ENCODE measurements at places on chromosomes 3 and 15.

- H3K4me1 ChIP-seq: no peaks in the 10 kb centered on the region
- H3K27ac ChIP-seq: no peak overlapping the region
- H3K27me3 ChIP-seq: no peaks in the 10 kb centered on the region
- no peak for DNase-seq
- H3K36me3 ChIP-seq: no peaks in the 10 kb centered on the region
- no peak overlapping the region for H3K4me3 ChIP-seq
These were observed 387.0 kb upstream of the CBLB start for GRCh38 chr3:106255870-106256248.

DNA sequence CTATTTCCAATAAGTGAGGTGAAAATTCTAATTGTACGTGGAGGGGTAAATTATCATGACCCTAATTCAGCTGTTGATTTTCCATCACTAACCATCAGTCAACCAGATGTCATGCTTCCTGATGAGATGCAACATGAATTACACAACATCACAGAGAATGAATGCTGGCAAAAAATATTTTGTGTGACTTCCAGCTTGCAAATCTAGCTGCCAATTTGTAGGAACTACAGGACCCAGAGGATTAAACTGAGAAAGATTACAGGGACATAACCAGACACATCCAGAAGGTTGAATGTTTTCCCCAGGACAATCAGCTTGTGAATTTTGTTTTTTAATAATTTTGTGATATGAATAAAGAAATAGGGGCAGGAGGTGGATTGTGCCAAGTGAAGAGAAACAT is 349.0 kb upstream of the ATP10A start:
- H3K36me3 ChIP-seq: no peaks in the 10 kb centered on the region
- H3K4me1 ChIP-seq: no peaks in the 10 kb centered on the region
- no peak overlapping the region for H3K27ac ChIP-seq
- peaks cover 1% of the 10 kb centered on the region for H3K27me3 ChIP-seq

DNA sequence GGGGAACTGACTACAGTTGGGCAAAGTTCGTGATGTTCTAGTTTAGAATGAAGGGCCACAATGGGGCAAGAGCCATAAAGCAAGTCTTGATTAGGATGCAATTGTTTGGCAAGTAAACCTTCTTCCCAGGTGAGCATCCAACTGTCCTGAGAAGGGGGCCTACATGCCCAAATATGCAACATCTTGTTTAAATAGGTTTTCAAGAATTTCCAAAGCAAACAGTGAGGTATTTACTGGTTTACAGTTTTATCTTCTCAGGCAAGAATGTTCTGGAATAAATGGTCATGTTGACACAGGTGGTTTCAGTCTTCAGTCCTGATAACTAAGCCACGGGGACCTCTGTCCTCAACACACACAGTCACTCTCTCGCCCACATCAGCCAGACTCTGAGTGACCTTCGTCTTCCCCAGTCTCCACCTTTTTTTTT is 90.3 kb upstream of the FAM174B start:
- H3K27me3 ChIP-seq: peaks cover 2% of the 10 kb centered on the region
- H3K4me1 ChIP-seq: no peaks in the 10 kb centered on the region
- no peaks in the 10 kb centered on the region for H3K36me3 ChIP-seq
- H3K27ac ChIP-seq: no peak overlapping the region
- no peak for DNase-seq
- H3K4me3 ChIP-seq: no peak overlapping the region

DNA sequence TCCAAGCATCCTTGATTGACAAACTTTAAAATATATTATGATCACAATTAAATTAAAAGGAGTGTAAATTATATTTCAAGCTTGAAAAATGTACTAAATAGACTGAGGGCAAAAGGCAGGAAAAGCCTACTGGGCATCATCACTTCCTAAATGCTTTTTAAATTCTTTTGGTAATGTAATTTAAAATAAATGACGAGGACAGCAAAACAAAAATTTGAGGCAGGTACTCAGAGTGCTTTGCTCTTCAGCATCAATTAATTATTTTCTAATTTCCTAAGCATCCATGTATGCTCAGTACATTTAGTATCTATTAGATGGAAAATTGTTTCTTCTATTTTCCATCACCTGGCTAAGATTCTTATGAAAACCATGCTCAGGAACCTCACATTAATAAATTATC is 5.2 kb downstream of the CBLB start:
- DNase-seq: no peak
- H3K27ac ChIP-seq: no peak overlapping the region
- no peak overlapping the region for H3K4me3 ChIP-seq
- no peaks in the 10 kb centered on the region for H3K36me3 ChIP-seq
- H3K27me3 ChIP-seq: peaks cover 2% of the 10 kb centered on the region
- H3K4me1 ChIP-seq: peaks cover 2% of the 10 kb centered on the region

GRCh38 chr3:184635126-184635525 is 73.5 kb downstream of the EPHB3 start:
- no peaks in the 10 kb centered on the region for H3K36me3 ChIP-seq
- no peak overlapping the region for H3K4me3 ChIP-seq
- H3K27me3 ChIP-seq: no peaks in the 10 kb centered on the region
- no peak overlapping the region for H3K27ac ChIP-seq
- DNase-seq: no peak

- DNase-seq: no peak
- no peaks in the 10 kb centered on the region for H3K27me3 ChIP-seq
- no peak overlapping the region for H3K27ac ChIP-seq
- no peaks in the 10 kb centered on the region for H3K36me3 ChIP-seq
These were observed 51.2 kb downstream of the HACD2 start for GRCh38 chr3:123533554-123534159.

DNA sequence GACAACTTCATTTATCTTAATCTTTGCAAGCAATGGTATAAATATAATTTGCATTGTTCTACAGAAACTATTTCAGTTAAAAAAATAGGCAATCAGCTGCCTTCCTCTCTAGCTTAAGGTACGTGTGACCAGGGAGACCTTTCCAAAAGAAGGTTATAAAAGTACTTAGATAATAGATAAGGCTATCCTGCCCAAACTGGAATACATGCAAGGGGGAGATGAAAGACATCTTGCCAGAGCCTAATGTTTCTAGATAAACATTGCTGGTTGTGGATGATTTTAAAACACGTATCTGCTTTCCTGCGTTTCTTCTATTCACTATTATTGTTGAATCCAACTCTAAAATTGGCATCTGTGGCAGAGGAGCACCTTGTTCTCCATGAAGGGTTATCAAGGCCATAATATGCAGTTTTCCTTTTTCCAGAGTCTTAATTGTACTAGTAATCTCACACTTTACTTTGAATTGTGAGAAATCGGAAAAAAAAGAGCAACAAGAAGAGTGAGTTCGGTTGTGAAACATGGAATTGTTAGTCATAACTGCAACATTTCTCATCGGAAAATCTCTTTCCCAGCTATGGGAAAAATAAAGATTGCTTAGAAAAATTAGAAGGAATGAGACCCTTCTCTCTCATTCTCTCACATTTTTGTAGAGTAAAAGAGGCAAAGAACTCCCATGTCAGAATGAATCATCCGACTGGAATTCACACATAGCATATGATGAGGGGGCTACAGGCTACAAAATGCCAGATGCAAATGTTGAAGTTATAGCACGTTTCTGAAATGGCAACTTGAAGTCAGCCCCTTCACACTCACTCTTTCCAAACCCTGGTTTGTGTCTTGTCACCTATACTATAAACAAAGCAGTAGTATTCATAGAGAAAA is 936.1 kb upstream of the NR2F2 start:
- no peak overlapping the region for H3K4me3 ChIP-seq
- H3K4me1 ChIP-seq: peaks cover 6% of the 10 kb centered on the region
- no peaks in the 10 kb centered on the region for H3K27me3 ChIP-seq
- no peaks in the 10 kb centered on the region for H3K36me3 ChIP-seq
- no peak for DNase-seq

- H3K4me1 ChIP-seq: no peaks in the 10 kb centered on the region
- H3K27ac ChIP-seq: no peak overlapping the region
- no peaks in the 10 kb centered on the region for H3K27me3 ChIP-seq
- H3K36me3 ChIP-seq: peaks cover 99% of the 10 kb centered on the region
- no peak for DNase-seq
These were observed 28.5 kb upstream of the CMTM6 start for GRCh38 chr3:32531010-32531647.

GRCh38 chr3:71537211-71537611 is 46.3 kb downstream of the FOXP1 start:
- no peak overlapping the region for H3K27ac ChIP-seq
- H3K4me3 ChIP-seq: no peak overlapping the region
- no peaks in the 10 kb centered on the region for H3K27me3 ChIP-seq
- peak; percentile 21 for DNase-seq

- H3K27me3 ChIP-seq: no peaks in the 10 kb centered on the region
- H3K36me3 ChIP-seq: no peaks in the 10 kb centered on the region
- H3K4me1 ChIP-seq: peaks cover 7% of the 10 kb centered on the region
These were observed 192.7 kb upstream of the CTDSPL start for GRCh38 chr3:37668818-37669610.

GRCh38 chr15:65412556-65412955 is 10.2 kb downstream of the IGDCC4 start:
- no peak for DNase-seq
- H3K27me3 ChIP-seq: no peaks in the 10 kb centered on the region
- no peak overlapping the region for H3K27ac ChIP-seq
- H3K36me3 ChIP-seq: peaks cover 31% of the 10 kb centered on the region
- no peak overlapping the region for H3K4me3 ChIP-seq

DNA sequence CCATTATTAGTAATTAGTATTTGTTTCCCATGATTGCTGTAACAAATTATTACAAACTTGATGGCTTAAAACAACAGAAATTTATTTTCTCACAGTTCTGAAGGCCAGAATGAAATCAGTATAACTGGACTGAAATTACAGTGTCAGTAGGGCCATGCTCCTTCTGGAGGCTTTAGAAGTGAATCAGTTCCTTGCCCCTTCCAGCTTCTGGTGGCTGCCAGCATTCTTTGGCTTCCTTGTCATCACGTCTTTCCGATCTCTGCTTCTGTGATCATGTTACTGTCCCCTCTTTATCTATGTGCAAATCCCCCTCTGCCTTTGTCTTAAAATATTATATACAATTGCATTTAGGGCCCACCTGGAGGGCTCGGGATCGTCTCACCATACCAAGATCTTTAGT is 92.0 kb downstream of the FOXB1 start:
- H3K4me1 ChIP-seq: no peaks in the 10 kb centered on the region
- no peak for DNase-seq
- no peak overlapping the region for H3K4me3 ChIP-seq
- no peaks in the 10 kb centered on the region for H3K36me3 ChIP-seq
- H3K27me3 ChIP-seq: no peaks in the 10 kb centered on the region
- H3K27ac ChIP-seq: no peak overlapping the region

DNA sequence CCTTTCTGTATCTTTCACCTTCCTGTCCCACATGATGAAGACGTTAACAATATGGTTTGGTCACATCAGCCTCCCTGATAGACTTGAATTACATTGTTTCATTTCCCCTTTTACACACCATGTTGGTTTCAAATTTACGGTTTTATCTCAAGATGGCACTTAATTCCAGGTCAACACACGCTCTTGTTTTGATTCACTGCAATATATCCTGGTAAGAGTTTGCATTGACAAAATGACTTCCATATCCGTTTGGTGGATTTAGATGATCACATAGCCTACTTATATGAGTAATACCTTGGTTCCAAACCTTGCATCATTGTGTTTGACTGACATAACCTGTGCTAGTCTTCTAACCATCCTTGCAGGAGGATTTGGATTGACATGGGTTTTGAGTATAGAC is 499.4 kb downstream of the ROBO1 start:
- DNase-seq: no peak
- H3K27ac ChIP-seq: no peak overlapping the region
- no peaks in the 10 kb centered on the region for H3K36me3 ChIP-seq
- no peaks in the 10 kb centered on the region for H3K27me3 ChIP-seq
- peaks cover 2% of the 10 kb centered on the region for H3K4me1 ChIP-seq

GRCh38 chr3:188202358-188203138 is 48.6 kb downstream of the LPP start:
- no peak for DNase-seq
- no peak overlapping the region for H3K27ac ChIP-seq
- H3K4me1 ChIP-seq: no peaks in the 10 kb centered on the region
- H3K36me3 ChIP-seq: peaks cover 14% of the 10 kb centered on the region
- H3K4me3 ChIP-seq: no peak overlapping the region
- no peaks in the 10 kb centered on the region for H3K27me3 ChIP-seq

- H3K27me3 ChIP-seq: no peaks in the 10 kb centered on the region
- no peaks in the 10 kb centered on the region for H3K4me1 ChIP-seq
- DNase-seq: no peak
- no peaks in the 10 kb centered on the region for H3K36me3 ChIP-seq
These were observed 14.0 kb downstream of the VPS13C start for GRCh38 chr15:62046078-62046743.

GRCh38 chr3:12148183-12148940 is 10.3 kb downstream of the TIMP4 start:
- no peak overlapping the region for H3K27ac ChIP-seq
- no peaks in the 10 kb centered on the region for H3K4me1 ChIP-seq
- H3K4me3 ChIP-seq: no peak overlapping the region

- no peaks in the 10 kb centered on the region for H3K4me1 ChIP-seq
- no peaks in the 10 kb centered on the region for H3K27me3 ChIP-seq
- DNase-seq: no peak
- H3K36me3 ChIP-seq: no peaks in the 10 kb centered on the region
- no peak overlapping the region for H3K27ac ChIP-seq
These were observed 51.1 kb upstream of the CHD2 start for GRCh38 chr15:92848852-92849598.

GRCh38 chr15:70252951-70253320 is 155.2 kb upstream of the TLE3 start:
- no peaks in the 10 kb centered on the region for H3K36me3 ChIP-seq
- no peak overlapping the region for H3K4me3 ChIP-seq
- no peak for DNase-seq
- H3K27me3 ChIP-seq: no peaks in the 10 kb centered on the region
- peaks cover 5% of the 10 kb centered on the region for H3K4me1 ChIP-seq

GRCh38 chr3:30435861-30436331 is 170.5 kb upstream of the TGFBR2 start:
- no peak overlapping the region for H3K4me3 ChIP-seq
- H3K27ac ChIP-seq: no peak overlapping the region
- DNase-seq: no peak

- no peak overlapping the region for H3K4me3 ChIP-seq
- H3K36me3 ChIP-seq: no peaks in the 10 kb centered on the region
- peak overlapping the region; percentile 17 for H3K27ac ChIP-seq
- peaks cover 27% of the 10 kb centered on the region for H3K4me1 ChIP-seq
- H3K27me3 ChIP-seq: no peaks in the 10 kb centered on the region
These were observed 11.7 kb downstream of the ITGA11 start for GRCh38 chr15:68420186-68420684.

- H3K36me3 ChIP-seq: peaks cover 98% of the 10 kb centered on the region
- peak overlapping the region; percentile 16 for H3K27ac ChIP-seq
- H3K27me3 ChIP-seq: no peaks in the 10 kb centered on the region
- H3K4me3 ChIP-seq: no peak overlapping the region
These were observed 35.3 kb downstream of the TLE3 start for GRCh38 chr15:70062321-70062956.

DNA sequence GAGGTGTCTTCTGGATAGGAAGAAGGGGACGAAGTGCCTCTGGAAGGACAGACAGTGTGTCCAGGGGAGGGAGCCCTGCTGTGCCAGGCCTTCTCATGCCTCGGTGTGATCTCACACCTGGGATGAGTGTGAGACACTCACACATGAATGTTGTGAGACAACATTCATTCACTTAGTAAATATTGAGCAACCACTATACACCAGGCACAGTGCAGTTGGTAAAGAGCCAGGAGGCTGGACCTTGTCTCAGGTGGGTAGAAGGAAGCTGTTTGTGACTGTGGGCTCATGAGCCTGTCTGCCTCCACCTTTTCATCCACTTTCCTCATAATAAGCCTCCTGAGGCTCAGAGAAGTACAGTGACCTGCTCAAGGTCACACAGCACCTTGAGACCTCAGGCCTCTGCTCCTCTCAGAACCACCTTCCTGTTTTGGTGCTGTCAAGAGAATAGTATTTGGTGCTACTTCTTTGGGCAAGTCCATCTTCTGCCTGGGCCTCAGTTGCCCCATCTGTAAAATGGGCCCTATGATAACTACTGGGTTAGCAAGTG is 20.9 kb downstream of the SLC6A6 start:
- H3K4me3 ChIP-seq: no peak overlapping the region
- H3K27ac ChIP-seq: no peak overlapping the region
- DNase-seq: no peak
- no peaks in the 10 kb centered on the region for H3K36me3 ChIP-seq
- H3K4me1 ChIP-seq: peaks cover 14% of the 10 kb centered on the region
